ENCODE measurements at places on chromosomes 7 and 10.

GRCh38 chr7:55265836-55266642, 99.1 kb upstream of the LANCL2 start:
- DNase-seq = no peak

DNA sequence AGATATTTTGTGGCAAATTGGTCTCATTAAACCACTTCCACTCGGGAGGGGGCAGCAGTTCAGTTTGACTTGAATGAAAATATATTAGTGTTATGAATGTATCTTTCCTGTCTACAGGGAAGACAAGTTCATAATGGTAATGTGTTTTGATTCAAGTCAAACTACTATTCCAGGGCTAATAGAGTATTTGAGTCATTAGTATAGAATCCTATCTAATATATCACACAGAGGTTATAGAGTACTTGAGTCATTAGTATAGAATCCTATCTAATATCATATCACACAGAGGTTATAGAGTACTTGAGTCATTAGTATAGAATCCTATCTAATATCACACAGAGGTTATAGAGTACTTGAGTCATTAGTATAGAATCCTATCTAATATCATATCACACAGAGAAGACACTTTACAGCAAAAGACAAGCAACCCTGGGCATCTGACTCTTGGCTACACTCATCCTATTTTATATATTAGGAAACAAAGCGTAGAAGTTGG, 199.7 kb upstream of the MAGI2 start:
- DNase-seq = no peak

DNA sequence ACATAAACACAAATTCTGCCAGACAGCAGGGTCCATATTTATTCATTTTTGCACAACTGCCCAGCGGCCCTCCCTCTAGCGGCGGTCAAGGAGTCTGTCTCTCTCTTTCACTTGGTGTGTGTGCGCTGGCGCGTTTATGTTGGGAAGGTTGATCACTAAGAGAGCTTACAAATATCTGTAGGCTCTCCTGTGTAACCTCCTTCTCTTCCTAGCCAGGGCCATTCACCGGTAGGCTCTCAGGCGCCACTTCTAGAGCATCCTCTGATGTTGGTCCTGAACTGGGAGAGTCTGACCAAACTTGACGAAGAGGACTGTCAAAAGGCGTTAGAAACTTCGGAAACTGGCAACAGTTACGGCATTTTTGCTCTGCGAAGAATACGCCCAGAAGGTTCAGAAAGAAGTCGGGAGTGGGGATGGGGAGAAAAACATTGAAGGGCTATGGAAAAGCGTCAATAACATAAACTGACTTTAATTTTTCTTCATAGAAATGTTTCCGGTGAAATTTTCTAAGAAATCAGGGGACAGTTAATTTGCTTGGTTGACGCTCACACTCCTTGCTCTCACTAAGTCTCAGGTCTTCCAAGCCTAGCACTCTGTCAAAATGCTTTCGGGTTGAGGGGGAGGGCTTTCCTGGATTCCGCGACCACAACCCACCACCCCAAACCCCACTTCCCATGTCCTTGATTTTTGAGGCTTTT, 731.1 kb downstream of the ZWINT start:
- DNase-seq = no peak

- DNase-seq = no peak
Measured at GRCh38 chr10:130045091-130045652, 65.5 kb downstream of the C10orf143 start.

GRCh38 chr10:132199854-132200311, 13.1 kb downstream of the DPYSL4 start:
- DNase-seq = no peak

DNA sequence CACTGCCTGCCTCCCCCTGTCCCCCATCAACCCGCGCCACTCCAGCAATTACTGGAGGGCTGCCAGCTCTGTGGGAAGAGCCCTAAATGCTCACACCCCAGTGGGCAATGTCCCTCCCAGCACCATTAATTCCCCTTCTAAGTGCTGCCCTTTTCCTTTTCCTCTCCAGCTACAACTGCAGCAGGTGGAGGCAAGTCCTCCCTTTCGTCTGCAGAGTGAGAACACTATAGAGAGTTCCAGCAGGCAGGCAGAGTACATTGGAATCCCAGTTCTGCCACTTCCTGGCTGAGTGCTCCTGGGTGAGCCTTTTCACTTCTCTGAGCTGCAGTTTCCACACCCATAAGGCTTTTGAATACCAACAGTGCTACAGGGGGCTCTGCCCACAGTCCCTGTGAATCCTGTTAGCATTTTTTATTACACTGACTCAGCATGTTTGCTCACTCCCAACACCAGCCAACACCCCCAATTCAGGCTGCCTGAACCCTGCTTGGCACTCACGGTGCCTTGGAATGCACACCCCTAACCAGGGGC, 447.0 kb downstream of the GRID1 start:
- DNase-seq = no peak

DNA sequence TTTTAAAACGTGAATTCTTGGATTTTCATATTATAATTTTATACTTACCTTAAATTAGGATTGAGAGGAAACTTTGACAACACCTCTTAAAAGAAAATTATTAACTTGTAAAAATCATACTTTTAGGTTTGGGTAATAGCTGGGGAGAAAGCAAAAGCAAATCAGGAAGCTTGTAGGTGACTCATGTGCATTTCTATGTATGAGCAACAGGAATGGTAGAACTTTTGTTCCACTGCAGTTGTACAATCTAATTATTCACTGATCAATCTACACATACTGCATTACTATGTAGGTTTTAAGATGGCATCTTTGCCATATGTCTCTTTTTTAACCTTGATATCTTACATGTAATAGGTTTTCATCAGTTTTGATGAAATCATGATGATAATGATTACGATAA, 223.2 kb downstream of the PRKG1 start:
- DNase-seq = no peak

- DNase-seq = no peak
Measured at GRCh38 chr10:131668903-131669302, 231.9 kb upstream of the PPP2R2D start.

DNA sequence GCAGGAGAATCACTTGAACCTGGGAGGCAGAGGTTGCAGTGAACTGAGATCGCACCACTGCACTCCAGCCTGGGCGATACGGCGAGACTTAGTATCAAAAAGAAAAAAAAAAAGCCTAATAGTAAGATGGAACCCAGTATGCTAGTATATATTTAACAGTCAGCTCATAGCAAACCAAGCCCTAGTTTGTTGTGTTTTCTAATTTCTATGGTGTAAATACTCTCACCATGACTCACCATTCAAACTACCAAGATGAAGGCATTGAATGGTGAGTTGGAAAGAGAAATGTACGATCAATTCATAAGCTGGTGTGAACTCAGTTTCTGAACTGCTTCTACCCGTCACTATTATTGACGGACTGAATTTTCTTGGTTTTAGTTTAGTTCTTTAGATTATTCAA, 173.7 kb upstream of the KAT6B start:
- DNase-seq = no peak

DNA sequence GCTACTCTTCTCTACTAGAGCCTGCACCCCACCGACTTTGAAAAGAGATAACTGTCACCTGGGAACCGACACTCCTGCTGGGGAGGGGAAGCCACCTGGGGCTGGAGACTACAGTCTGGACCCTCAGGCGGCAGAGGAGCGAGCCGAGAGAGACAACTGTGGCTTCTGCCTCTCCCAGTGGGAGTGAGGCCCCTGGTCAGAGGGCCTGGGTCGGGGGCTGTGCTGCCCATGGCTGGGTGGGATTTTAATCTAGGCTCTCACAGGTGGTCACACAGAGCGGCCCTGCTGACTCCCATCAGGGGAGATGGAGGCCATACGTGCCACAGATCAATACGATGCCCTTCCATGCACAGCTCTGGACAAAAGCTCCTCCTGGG, 372.1 kb downstream of the DNAJB6 start:
- DNase-seq = no peak

GRCh38 chr10:78960316-78960800, 108.4 kb upstream of the ZMIZ1 start:
- DNase-seq = no peak

DNA sequence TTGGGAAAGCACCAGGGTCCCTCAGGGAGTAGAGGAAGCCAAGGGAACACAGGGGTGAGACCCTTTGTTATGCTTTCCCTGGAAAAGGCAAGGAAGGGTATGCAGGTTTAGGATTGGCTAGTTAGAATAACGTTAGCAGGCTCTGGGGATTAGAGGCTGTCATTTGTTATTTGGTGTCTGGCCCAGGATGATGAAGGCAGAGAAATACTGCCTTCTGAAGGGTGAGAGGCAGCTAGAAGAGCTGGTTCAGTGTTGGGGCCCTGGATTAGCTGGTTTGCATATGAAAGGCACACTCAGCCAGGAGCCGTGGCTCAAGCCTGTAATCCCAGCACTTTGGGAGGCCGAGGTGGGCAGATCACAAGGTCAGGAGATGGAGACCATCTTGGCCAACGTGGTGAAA, 3.0 kb upstream of the PILRA start:
- no peak for DNase-seq

- no peak for DNase-seq
Measured at GRCh38 chr7:15489383-15489782, 72.4 kb downstream of the AGMO start.

GRCh38 chr7:80883154-80884025, 35.5 kb downstream of the SEMA3C start:
- DNase-seq = no peak

- no peak for DNase-seq
Measured at GRCh38 chr10:95214369-95214768, 20.3 kb downstream of the ACSM6 start.
